Stimulated activated CD8-positive, alpha-beta memory T cell treated with anti-CD3 and anti-CD28 coated beads, Interleukin-7, amount 100 ng/mL, for 1 hour (primary cell): ENCODE measurements at places on chromosomes 4 and X.

DNA sequence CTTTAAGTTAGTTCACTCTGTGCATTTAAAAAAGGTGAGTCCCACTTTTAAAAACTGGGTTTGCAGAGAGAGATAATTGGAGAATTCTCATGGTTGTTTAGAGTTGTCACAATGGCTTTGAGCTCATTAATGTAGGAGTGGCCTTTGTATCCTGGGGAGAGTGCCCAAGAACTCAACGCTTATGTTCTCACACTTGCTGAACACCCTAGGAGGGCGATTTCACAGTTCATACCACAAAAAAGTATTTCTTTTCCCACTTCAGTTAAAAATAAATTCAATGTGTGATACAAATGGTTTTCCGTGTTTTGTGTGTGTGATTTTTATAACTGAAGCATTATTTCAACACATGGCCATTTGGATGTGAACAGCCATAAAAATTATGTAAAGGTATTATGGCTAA lies 8.4 kb downstream of the EMCN start:
- DNase-seq, result no peak

DNA sequence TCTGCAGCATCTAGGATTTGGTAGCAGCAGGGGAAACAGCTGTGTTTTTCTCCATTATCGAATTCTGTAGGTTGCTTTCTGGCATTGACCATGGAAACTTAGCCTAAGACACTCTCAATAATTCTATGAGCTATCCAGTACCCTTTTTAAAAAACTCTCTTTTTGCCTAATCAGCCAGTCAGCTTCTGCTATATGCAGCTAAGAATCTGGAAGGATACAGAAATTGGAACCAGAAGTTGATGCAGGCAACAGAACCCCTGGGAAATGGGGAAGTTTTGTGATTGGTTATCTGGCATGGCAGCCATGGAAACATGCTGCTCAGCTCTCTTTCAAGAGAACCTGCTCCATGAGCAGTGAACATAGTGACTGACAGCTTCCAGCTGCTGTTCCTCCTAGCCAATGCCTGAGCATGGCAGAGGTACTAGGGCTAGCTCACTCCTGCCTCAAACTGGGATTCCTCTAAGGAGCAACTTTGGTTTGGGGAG lies 417.6 kb upstream of the MAOA start:
- DNase-seq, result no peak

DNA sequence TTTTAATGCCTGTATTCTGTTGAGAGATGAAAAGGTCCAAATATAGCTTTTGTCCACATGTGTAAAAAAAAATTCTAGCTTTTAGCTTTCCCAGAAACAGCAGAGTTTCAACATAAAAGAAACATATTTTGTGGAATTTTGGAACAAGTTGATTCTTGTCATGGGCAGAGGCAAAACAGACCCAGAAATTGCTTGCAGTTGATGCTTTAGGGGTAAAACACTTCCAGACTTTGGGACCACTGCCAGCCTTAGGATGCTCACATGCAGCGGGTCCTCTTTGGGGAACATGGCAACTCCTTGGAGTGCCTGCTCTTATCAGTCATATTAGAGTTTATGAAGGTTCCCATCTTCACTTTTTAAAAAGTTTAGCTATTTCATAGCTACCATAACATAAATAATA lies 30.4 kb downstream of the DCLK2 start:
- no peak for DNase-seq

GRCh38 chrX:7904562-7904961 lies 22.7 kb downstream of the PNPLA4 start:
- DNase-seq, result no peak

- DNase-seq, result no peak
Measured at GRCh38 chrX:105872941-105873340, 50.6 kb downstream of the NRK start.

DNA sequence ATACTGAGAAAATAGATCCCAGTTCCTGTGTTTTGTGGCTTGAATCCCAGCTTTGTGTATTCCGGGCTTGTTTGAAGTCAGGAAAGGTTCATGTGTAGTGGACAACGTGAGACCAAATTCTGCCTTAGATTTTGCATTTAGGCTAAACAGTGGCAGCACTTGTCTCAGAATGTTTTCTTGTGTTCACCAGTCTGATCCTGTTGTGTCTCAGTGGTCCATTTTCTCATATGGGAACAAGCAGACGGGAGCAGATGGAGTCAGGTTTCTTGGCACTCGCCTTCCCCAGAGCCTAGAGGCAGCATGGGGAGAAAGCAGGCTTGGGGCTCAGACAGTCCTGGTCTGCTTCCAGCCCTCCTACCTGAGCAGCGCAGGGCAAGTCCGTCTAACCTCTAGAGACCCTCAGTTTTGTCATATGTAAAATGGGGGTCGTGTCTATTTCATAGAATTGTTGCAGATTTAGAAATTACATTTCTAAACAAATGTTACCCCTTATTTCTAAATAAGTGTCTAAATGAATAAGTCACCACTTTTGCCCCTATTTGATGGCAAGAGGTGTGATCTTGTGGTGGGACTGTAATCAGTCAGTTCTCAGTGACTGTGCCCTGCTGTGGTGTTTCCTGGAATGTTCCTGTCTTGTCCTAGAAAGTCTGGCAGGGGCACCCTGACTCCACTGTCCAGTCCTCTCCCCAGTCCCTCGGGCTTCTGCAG lies 28.3 kb upstream of the MSANTD1 start:
- no peak for DNase-seq

DNA sequence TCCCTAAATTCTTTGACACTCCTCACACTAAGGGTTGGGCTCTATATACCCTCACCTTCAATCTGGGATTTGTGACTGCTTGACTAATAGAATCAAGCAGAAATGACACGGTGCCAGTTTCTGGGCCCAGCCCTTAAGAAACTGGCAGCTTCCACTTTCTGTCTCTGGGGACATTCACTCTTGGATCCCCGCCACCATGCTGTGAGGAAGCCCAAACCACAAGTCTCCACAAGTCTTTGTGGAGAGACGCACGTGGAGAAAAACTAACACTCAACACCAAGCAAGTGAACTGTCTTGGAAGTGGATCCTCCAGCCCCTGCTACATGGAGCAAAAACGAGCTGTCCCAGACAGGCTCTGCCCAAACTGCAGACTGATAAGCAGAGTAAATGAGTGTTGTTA lies 1.1 kb upstream of the EDNRA start:
- no peak for DNase-seq

GRCh38 chrX:50577326-50577725 lies 106.7 kb upstream of the DGKK start:
- no peak for DNase-seq

- DNase-seq, result no peak
Measured at GRCh38 chrX:40177942-40178715, 80.4 kb upstream of the BCOR start.

DNA sequence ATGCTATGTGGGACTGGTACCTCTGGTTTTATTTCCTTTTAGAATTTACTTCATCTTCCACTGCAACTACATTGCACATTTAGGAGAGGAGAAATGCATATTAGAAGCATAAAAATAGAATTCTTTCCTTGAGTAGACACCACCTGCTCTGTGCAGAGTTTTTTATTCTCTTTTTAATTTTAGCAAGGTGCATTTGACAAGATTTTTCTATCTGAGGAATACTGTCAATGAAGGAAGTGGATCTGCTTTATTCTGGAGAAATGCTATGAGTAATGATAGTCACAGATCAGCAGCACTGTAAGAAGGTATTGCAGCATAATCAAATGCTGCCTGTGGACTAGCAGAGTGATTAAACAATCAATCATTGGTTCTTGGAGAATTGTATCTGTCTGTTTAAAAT lies 1038.3 kb downstream of the RAPGEF2 start:
- no peak for DNase-seq

GRCh38 chrX:50003927-50004326 lies 81.5 kb downstream of the CLCN5 start:
- no peak for DNase-seq

GRCh38 chrX:23228950-23229448 lies 105.7 kb upstream of the PTCHD1 start:
- no peak for DNase-seq

GRCh38 chr4:126369076-126369475 lies 1054.3 kb downstream of the FAT4 start:
- DNase-seq, result no peak

GRCh38 chr4:142380052-142380602 lies 466.0 kb downstream of the INPP4B start:
- DNase-seq, result no peak

DNA sequence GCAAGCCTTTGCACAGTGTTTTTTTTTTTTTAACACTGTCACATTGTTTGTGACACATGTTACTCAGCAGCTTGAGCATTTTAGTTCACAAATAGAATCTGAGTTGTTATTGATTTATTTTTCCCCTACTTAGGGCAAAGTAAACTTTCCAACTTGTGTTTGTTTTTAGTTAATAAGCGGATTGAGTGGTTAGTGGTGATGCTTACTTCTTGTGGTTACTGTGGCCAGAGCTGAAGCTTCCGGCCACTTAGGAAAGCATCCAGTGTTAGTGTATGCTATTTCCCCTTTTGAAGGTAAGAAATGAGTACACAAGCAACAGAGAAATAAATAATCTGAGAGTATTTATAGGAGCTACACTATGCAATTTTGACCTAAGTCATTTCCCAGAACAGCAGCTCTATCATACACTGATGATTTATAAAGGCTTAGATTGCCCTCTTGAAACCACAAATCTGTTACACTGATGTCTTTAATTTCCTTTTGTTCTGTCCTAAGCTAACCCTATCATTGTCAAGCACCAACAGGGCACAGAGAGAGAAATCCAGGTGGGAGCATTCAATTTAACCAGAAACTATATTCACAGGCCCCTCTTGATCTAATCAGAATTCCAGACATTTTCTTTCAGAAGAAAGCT lies 2464.6 kb downstream of the PCDH7 start:
- no peak for DNase-seq

DNA sequence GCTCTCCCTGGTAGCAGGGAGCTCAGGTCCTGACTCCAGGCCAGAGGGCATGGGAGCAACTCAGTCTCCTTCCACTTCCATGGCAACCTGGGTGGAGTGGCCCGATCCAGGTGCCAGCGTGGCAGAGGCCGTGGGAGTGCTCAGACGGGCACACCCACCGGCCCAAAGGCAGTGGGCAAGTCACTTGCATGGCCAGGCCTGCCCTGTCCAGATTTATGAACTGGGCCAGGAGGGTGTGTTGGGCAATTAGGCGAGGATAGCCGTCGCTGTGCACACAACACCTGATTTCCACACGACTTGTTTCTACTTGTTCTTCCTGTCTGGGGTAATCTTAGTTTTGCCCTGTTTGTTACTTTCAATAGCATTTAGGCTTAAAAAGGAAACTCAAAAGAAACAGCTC lies 55.5 kb upstream of the NYX start:
- no peak for DNase-seq

GRCh38 chr4:143404555-143404954 lies 67.9 kb downstream of the GAB1 start:
- no peak for DNase-seq

GRCh38 chrX:67604979-67605703 lies 61.3 kb downstream of the AR start:
- DNase-seq, result no peak
